CD4-positive, alpha-beta T cell treated with Interferon alpha-2 for 1 hour (primary cell): ENCODE measurements at places on chromosomes 16 and 17.

GRCh38 chr17:32487473-32488176 is 832 bp downstream of the CDK5R1 start:
- no peak for DNase-seq

DNA sequence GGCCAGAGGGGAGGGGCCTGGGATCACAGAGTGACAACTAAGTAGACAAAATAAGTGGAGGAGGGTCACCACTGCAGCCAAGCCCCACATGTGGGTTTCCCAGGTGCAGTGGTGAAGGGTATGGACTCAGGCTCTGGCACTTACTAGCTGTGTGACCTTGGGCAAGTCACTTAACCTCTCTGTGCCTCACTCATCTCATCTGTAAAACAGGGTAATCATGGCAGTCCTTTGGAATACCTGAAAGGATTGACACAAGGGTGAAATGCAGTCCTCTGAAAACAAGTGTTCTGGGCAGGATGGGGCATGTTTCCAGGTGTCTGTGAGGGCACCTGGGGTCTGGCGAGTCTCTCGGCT is 55.8 kb downstream of the NKD1 start:
- no peak for DNase-seq

DNA sequence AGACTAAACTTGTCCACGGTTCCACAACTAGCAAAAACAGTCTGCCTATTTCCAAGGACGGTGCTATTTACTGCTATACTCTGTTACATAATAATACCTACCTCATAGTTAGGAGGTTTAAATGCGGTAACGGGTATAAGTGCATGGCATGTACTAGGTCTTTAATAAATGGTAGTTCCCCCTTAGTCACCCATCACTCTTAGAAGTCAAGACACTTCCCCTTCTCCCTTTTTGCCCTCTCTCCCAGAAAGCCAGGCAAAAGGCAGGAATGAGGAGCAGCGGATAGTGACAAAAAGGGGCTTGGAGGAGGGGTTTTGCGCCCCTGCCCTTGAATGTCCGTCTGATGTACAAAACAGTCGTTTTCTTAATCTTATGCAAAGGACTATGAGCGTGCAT is 1.1 kb upstream of the LSM12 start:
- no peak for DNase-seq

- no peak for DNase-seq
These were observed 110.4 kb downstream of the SPAG9 start for GRCh38 chr17:51010173-51010675.

GRCh38 chr16:5024632-5025031 is 9.1 kb downstream of the NAGPA start:
- no peak for DNase-seq

DNA sequence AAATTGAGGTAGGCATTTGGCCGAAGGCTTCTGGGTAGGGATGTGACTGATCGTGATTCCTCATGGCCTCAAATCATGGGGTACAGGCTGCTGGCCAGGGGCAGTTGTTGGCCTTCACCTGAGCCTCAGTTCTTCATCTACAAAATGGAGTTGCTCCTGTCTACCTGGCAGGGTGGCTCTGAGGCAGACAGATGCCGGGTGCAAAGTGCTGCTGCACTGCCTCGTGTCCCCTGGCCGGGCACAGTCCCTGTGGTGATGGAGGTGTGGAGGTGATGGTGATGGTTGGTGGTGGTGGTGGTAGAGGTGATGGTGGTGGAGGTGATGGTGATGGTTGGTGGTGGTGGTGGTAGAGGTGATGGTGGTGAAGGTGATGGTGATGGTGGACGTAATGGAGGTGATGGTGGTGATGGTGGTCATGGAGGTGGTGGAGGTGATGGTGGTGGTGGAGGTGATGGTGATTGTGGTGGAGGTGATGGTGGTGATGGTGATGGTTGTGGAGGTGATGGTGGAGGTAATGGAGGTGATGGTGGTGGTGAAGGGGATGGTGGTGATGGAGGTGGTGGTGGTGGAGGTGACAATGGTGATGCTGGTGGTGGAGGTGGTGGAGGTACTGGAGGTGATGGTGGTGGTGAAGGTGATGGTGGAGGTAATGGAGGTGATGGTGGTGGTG is 52.6 kb downstream of the RNF213 start:
- DNase-seq: no peak

- DNase-seq: peak; percentile 24
These were observed 28.3 kb downstream of the TTC19 start for GRCh38 chr17:16027708-16028584.

- DNase-seq: no peak
These were observed 4.1 kb upstream of the SLFN5 start for GRCh38 chr17:35238821-35239220.

DNA sequence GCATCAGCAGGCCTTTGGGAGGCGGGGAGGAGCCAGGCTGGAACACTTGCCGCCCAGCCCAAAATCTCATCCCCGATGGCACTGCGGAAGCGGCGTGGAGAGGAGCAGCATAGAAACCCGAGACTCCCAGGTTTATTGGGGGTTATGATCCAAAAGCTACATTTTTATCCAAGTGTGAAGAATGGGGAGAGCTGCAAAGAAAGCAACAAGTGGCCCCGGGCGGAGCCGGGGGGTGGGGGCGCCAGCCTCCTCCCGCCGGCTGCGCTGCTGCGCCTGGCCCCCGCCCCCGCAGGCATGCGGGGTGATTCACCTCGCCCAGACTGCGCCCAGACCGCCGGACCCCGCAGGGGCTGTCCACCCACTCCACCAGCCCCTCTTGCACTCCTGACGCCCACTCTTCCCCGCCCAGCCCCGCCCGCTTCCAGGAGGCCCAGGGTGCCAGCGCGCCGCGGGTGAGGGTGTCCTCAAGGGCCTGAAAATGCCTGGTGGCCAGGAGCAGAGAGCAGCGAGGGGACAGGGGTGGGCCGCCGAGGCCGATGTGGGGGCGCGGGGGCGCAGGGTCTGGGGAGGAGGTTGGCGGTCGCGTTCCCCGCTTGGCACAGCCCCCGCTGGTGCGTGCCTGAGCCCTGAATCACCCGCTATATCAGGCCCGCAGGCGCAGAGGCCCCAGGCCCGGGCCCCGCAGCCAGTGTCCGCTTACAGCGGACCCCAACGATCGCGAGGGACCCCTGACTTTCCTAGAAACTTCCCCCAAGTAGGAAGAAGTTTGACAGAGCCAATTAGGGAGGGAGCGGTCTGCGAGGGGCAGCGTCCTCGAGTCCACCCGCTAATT is 1.3 kb downstream of the CAVIN1 start:
- DNase-seq: no peak

DNA sequence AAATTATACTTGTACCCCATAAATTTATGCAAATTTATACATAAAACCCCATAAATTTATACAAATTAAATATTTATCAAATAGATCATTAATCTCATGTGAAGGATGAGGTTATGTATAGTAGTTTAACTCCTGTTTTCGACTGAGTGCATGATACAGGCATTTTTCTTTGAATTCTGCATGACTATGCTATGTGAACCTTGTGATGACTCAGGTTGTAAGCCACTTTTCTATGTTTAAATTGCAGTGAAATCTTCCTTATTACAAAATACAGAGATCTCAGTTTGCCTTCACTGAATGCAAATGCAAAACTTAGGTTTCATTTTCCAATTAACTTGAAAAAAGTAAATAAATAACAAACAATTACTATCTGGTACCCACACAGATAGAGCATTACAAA is 843.7 kb downstream of the CDH11 start:
- DNase-seq: no peak

GRCh38 chr16:30853758-30854157 is 40.1 kb downstream of the BCL7C start:
- no peak for DNase-seq

DNA sequence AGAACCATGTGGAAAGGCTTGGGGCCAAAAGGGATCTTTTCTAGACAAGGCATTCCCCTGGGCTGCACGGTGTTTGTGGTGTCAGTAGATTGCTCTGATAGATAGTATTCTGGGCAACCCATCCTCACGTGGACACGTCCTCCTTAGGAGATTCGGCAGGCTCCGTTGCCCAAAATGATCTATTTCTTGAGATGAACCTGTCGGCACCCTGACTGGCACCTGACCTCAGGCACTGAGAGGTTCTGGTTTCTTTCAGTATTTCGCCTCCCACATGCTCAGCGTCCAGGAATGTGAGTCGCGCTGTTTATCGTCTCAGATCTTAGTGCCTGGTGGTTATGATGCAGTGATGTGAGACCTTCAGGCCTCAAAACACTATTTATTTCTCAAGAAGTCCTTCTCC is 89.7 kb downstream of the MARCHF10 start:
- DNase-seq: no peak

DNA sequence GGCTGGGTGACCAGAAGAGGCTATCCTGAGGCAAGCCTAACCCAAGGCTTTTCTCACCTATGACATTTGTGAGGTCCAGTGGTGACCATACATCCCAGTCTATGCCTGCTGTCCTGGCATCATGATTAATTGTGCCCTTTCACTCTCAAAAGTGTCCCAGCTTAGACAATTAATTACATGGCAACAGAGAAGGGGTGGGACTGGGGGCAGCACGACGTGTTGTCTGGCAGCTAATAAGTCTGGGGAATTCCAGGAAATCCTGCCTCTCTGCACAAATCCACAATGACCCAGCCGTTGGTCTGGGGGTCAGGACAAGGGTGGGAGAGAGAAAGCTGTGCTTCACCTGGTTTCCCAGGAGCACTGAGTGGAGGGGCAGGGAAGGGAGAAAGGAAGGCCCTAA is 14.0 kb upstream of the MTMR4 start:
- DNase-seq: no peak

GRCh38 chr17:39925282-39926134 is 1.9 kb downstream of the ORMDL3 start:
- no peak for DNase-seq

GRCh38 chr16:48300391-48300856 is 53.1 kb upstream of the ABCC11 start:
- DNase-seq: no peak

DNA sequence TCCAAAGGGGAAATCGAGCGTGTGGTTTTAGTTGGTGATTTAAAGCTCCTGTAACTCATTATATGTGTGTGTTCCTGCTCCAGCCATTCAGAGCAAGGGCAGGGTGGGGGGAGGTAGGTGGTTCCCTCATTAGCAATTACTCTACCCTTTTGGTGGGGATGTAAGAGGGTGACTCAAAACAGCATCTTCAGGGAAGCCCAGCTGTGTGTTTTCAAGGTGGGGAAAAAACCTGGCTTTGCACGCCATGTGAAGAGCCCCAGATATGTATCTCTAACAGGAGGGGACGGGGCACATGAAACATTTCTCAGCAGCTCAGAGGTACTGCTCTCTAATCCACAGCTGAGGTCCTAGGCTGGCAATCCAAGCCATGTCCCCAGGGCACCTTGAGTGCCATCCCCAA is 241.3 kb upstream of the ZFHX3 start:
- DNase-seq: no peak

- DNase-seq: no peak
These were observed 186.2 kb downstream of the CYLD start for GRCh38 chr16:50928065-50928464.

GRCh38 chr17:80319262-80319998 is 58.8 kb downstream of the RNF213 start:
- DNase-seq: no peak

GRCh38 chr17:50903604-50904517 is 37.7 kb upstream of the TOB1 start:
- peak; percentile 67 for DNase-seq

DNA sequence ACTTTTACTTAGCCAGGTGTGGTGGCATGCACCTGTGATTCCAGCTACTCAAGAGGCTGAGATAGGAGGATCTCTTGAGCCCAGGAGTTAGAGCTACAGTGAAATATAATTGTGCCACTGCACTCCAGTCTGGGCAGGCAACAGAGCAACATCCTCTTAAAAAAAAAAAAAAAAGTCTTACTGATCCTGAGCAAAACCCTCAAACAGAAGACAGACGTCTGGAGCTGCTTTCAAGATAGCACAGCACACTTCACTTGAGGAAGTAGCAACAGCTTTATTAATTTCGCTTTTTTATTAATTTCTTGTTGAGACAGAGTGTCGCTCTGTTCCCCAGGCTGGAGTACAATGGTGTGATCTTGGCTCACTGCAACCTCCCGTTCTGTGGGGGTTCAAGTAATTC is 10.2 kb upstream of the GGA2 start:
- DNase-seq: no peak

GRCh38 chr17:8791910-8792270 is 7.3 kb downstream of the MFSD6L start:
- DNase-seq: no peak

- DNase-seq: no peak
These were observed 25.3 kb upstream of the N4BP1 start for GRCh38 chr16:48635199-48635718.
